ENCODE measurements at places on chromosomes 7 and 10.

GRCh38 chr7:27962273-27962672, 218.3 kb downstream of the JAZF1 start:
- DNase-seq = no peak

DNA sequence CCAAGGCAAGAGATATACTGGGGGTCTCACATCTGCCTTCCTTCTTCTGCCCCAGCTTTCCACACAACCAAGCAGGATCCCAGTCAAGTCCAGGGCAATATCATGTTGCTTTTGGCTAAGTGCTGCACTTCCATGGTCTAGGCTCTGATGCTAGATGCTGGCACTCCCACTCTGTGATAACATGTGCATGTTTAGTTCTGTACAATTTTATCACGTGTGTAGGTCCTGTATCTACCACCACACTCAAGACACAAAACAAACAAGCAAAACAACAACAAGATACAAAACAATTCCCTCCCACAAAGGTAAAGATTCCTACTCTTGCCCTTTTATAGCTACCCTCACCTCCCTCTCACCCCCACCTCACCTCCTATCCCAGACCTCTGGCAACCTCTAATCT, 105.6 kb upstream of the HABP2 start:
- no peak for DNase-seq

GRCh38 chr10:117543225-117544003, 868 bp downstream of the EMX2 start:
- DNase-seq = no peak

GRCh38 chr7:72069263-72069662, 342.9 kb downstream of the CALN1 start:
- no peak for DNase-seq

- DNase-seq = no peak
Observed at GRCh38 chr7:41830271-41830670, 127.4 kb upstream of the INHBA start.

DNA sequence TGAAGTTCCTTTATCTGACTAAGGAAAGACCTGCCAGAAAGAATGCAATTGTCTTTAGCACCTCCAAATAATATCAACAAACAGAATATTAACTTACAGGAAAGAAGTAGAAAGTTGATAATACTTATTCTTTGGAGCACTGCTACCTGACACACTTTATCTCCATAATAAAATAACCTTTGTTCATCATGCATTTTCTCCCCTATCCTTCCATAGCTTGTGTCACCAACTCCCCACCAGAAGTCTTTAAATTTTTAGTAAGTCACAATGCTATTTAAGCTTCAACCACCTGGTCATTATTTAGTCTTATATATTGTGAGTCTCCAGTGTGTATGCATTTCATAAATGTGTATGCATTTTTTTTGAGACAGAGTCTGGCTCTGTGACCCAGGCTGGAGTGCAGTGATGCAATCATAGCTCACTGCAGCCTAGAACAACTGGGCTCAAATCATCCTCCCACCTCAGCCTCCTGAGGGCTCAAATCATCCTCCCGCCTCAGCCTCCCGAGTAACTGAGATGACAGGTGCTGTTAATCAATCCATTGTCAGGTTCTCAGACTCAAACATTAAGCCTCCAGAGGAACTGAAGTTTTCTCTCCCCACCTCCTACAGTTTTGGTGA, 7.3 kb upstream of the CYP3A43 start:
- no peak for DNase-seq

- no peak for DNase-seq
Observed at GRCh38 chr7:155763691-155764437, 48.4 kb downstream of the SHH start.

- DNase-seq = no peak
Observed at GRCh38 chr10:11667756-11668155, 56.3 kb upstream of the USP6NL start.

GRCh38 chr10:86068231-86069054, 298.2 kb downstream of the GRID1 start:
- no peak for DNase-seq

DNA sequence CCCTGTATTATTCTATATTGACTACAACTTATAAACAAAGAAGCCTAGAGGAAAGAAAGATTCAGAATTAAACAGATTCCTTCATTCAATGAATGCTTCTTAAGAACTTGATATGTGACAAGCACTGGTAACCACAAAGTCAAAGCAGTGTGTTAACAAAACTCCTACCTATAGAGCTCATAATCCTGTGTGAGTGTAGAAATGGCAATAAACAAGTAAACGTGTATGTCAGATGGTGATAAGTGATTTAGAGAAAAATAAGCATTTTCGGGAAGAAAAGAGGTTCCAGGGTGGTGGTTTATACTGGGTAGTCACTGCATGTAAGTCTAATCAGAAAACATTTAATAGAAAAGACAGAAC, 141.3 kb downstream of the JMJD1C start:
- DNase-seq = no peak

GRCh38 chr7:39733881-39734632, 110.7 kb downstream of the RALA start:
- DNase-seq = no peak

DNA sequence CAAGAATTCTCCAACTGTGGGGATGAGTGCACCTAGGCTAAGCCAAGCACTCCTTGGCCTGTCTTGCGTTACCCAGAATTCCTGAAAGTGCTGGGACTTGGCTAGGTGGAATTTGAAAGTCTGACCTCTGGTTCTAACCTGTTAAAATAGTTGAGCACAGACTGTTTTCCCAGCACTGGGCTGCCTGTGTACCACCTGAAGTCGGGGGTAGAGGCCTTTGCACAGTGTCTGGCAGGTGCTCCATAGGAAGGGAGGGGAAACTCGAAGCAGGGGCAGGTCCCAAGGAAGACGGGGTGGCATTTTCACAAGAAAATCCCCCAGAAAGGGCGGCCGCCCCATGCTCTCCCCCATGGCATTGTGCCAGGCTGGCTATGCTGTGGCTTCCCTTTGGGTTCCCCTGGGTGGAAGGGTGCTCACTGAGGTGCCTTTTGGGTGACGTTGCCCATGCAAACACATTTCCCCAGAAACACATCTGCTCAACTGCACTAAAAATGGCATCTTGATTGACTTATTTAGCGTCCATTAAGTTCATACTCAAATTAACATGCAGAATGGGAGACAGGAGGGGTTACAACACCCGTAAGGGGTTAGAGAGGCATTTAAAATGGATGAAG, 62.9 kb downstream of the SYPL1 start:
- no peak for DNase-seq
